Activated naive CD4-positive, alpha-beta T cell treated with anti-CD3 and anti-CD28 coated beads for 36 hours (primary cell): ENCODE measurements at places on chromosomes 7 and 10. TPM values are rescaled to one million over a fixed set of nuclear protein-coding genes. Genes with fewer than 3 reads are reported as not detected.

UCN3 gene
- total RNA-seq, result not detected

DNA sequence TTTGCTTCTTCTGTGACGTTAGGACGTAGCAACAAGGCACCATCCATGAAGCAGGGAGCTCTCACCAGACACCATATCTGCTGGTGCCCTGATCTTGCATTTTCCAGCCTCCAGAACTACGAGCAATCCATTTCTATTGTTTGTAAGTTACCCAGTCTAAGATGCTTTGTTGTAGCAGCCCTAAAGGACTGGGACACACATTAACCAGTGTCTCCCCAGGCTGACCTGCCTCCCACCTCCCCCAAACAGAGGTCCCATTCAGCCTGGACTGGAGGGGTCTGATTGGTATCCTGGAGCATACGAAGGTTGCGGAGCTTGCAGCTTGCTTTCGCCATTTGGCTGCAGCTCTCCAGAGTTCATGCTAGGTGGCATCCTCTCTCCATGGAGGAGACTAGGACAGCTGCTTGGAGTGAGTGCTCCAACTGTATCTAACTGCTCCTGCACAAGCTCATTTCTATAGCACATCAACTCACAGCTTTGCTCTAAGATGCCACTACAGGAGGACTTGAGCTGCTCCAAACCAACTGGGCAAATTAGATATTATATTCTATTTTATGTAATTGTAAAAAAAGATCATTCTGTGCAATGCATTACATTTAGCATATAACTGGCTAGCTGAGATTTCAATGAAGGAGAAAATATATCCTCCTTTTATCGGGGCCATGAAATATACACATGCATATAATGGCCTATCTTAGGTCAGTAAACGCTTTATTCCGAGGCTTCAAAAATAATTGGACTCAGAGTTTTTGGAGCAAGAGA, 8.0 kb upstream of the GRK5 start:
- peak; percentile 71 for DNase-seq

CD36 gene
- not detected for total RNA-seq

DNA sequence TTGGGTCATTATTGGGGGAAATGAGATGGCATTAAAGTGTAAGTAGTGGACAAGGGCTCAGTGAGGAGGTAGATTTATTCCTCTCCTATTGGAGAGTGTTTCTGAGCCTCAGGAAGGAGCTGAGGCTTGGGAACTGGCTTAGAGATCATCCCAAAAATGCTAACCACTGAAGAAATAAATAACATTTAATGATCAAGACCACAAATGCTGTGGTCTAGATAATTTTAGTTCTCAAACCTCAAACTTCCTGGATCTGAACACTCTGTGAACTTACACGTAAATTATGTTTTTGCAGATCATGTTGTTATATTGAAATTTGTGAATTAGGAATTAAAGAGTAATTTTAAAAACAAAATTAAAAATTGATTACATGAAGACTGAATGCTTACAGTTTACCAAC, 27.3 kb downstream of the MDFIC start:
- no peak for DNase-seq

- DNase-seq, result no peak
These were observed 99.9 kb upstream of the BAIAP2L1 start for GRCh38 chr7:98500764-98501163.

SSMEM1 gene
- total RNA-seq, result not detected

ARHGAP22 gene
- total RNA-seq, result not detected

- DNase-seq, result no peak
These were observed 59.9 kb upstream of the IGFBP3 start for GRCh38 chr7:45980973-45981372.

IDI2 gene
- total RNA-seq, result not detected

- DNase-seq, result no peak
These were observed 309.5 kb upstream of the TEX47 start for GRCh38 chr7:89104748-89105685.

DNA sequence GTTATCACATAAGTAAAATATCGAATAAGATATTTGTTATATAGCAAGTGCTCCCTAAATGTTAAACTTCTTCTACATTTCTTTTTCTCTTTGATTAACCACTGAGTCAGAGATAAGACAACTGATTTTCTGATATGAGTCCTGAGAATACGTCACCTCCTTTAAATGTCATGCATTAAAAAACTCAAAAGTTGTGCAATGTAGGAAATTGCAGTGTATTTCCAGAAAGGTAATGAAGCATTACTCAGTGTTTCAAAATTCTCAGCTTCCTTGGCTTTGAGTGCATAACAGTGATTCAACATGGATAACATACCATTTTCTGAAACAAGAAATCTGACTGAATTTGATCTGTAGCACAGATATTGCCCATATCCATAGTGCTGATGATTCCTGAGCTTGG, 155.8 kb downstream of the BMPER start:
- DNase-seq, result no peak

- no peak for DNase-seq
These were observed 33.4 kb upstream of the PFKP start for GRCh38 chr10:3033925-3034324.

SPAM1 gene
- total RNA-seq, result not detected

GRCh38 chr7:64890761-64891362, 12.2 kb upstream of the ZNF273 start:
- DNase-seq, result no peak

PDZD7 gene
- 0.37 TPM for total RNA-seq

GRCh38 chr7:35366167-35367155, 112.6 kb upstream of the TBX20 start:
- DNase-seq, result no peak

APBB1IP gene
- total RNA-seq, result 29.4 TPM

RPP38 gene
- total RNA-seq, result 15.6 TPM

- DNase-seq, result peak; percentile 75
These were observed 18.4 kb downstream of the TSPAN14 start for GRCh38 chr10:80472234-80473095.

CRCP gene
- total RNA-seq, result 19.6 TPM

DNA sequence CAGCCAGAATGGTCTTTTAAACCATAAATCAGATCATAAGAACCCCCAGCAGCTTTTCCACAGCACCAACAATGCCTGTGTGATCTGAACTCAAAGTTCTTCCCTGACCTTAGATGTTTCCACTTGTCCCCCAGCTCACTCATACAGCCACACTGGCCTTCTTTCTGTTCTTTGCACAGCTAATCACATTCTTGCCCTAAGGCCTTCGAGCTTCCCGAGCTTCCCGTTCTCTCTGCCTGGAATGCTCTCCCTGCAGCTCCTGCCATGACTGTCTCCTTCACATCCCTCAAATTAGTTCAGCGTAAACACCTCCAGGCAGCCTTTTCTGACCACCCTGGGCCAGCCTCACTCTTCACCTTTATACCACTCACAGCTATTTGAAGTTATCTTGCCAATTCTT, 166.8 kb upstream of the NFE2L3 start:
- DNase-seq, result no peak

TMEM176B gene
- total RNA-seq, result not detected
